ENCODE measurements at places on chromosomes 3 and 15.

- no peak for DNase-seq
These were observed 21.0 kb downstream of the IGDCC4 start for GRCh38 chr15:65401611-65402240.

GRCh38 chr3:20078194-20078714 lies 38.0 kb downstream of the KAT2B start:
- no peak for DNase-seq

DNA sequence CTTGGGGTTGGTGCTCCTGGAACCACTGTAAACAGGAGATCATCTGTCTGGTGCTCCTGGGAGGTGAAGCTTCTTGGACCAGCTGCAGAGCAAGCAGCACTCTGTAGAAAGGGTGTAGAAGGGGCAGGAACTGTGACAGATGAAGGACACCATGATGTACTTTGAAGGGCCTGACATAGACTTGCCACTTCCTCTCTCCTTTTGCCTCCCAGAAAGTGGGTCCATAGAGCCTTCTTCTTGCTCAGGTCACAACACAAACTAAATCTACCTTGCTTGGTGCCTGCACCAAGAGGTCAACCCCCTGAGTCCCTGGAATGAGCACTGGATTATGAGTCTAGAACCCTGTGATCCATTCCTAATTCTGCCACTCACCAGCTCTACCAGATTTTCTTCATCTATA lies 176.1 kb upstream of the HES1 start:
- no peak for DNase-seq

DNA sequence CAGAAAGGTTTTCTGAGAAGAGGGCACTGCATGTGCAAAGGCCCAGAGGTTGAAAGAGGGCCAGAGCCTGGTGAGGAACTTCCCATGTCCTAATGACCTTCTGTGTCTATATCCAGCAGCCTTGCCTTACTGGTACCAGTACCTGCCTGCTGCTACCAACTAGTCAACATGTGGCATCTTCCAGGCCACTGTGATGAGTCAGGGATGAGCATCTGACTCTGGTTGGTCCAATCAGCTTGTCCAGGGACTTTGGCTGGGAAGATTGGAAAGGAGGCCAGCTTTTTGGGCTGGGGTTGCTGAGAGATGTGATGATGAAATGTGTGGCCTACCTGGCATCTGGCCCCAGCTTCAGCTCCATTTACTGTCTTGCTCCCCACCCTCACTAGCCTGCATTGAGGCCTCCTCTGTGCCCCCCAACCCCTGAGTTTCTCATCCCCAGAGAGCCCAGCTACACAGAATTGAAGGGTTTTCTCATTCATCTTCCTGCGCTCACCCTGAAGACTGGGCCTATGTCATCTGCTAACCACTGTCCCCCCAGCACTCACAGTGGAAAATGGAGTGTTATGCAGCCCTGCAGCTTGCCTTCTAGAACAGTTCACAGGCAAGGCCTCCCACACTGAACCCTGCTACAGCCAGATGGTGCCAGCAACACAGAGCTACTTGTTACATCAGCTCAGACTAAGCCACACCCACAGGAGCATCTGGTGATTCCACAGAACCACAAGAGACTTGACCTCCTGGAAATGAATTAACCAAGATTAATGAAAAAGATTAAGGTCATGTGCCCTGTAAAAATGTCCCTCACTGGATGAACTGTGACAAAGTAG lies 1.3 kb upstream of the TWF2 start:
- peak; percentile 61 for DNase-seq

DNA sequence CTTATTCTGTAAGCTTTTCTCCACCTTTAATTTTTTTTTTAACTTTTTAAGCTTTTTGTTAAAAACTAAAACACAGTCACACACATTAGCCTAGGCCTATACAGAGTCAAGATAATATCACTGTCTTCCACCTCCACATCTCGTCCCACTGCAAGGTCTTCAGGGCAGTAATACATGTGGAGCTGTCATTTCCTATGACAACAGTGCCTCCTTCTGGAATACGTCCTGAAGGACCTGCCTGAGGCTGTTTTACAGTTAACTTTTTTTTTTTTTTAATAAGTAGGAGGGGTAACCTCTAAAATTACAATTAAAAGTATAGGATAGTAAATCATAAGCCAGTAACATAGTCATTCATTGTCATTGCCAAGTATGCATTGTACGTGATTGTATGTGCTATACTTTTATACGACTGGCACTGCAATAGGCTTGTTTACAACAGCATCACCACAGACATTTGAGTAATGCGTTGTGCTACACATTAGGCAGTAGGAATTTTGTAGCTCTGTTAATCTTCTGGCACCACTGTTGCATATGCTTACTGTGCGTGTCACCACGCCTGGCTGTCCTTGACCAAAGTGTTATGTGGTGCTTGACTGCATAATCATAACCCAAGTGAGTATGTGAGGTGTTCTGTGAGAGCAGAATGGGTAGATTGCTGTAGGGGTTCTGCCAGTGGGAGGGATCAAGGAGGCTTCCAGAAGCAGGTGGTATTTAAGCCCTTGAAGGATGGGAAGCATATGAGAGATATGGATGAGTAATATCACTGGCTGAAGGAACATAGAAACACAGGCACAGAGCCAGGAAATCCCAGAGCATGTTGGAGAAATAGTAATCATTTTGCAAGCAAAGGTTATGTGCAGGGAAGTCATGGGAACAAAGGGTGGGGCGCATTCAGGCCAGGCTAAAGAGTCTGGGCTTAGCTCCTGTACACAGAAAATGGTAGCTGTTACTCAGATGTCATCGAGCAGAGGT lies 18.3 kb downstream of the FBXO22 start:
- no peak for DNase-seq
